ENCODE measurements at places on chromosomes 1 and 21.

GRCh38 chr1:222042120-222042519 is 300.2 kb upstream of the DUSP10 start:
- DNase-seq: no peak

DNA sequence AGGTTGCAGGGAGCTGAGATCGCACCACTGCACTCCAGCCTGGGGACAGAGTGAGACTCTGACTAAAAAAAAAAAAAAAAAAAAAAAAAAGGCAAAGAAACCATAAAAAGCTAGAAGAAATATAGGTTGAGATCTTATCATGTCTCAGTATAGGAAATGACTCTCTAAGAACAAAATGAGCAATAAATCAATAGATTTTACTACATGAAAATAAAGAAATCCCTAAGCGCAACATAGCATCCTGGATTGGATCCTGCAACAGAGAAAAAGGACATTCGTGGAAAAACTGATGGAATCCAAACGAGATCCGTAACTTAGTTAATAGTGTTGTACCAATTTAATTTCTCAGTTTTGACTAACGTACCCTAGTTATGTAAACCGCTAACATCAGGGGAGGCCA is 35.3 kb downstream of the SLC1A7 start:
- no peak for DNase-seq

GRCh38 chr1:107626073-107626796 is 338.7 kb downstream of the VAV3 start:
- no peak for DNase-seq

- no peak for DNase-seq
Measured at GRCh38 chr1:84299536-84300170, 1.9 kb upstream of the SAMD13 start.

DNA sequence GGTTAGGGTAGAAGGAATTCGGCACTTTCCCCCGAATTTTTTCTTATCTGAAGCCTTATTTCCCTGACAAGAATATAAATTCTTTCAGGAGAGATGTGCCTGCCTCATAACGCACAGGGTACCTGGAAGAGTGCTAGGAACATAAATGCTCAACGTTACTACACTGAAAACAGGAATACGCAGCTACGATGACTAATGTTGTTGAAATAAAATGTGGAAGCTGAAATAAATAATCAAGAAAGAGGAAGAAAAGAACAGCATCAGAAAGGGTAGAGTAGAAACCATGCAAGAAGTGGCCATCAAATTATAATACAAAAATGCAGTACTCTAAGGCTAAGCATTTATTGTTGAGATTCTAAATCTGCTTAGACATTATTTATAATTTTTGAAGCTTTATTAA is 33.9 kb downstream of the SLC66A1 start:
- DNase-seq: no peak

DNA sequence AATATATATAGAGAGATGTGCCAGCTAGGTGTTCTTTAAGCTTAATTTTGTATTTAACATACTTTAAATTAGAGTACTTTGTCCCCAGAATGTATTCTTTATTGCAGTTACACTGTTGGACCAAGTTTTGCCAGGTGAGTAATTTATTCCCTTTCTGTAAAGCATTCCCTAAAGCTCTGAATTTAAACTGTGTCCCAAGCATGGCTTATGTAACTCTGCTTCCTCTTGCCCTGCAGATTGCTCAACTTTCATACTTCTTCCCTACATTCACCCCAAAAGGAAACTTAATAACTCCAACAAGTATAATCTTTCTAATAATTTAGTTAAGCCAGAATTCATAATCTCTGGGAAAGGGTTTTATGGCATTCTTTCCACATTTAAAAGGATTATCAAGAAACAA is 5.6 kb downstream of the LYPLAL1 start:
- DNase-seq: no peak

DNA sequence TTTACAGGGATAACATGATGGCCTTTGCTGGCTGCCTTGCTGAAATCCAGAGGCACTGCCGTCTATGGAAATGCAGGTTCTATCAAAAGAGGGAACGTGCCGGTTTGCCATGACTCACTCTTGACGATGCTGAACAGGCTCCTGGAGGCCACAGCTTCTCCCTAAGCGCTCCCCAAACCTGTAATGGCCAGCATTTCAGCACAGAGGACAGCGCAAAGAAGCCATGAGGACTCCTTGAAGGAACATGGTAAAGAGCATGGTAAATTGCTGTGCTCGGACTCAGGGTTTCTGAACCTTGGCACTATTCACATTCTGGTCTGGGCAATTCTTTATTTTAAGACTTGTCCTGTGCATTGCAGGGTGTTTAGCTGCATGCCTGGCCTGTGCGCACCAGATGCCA is 217.5 kb downstream of the CAMTA1 start:
- DNase-seq: no peak

DNA sequence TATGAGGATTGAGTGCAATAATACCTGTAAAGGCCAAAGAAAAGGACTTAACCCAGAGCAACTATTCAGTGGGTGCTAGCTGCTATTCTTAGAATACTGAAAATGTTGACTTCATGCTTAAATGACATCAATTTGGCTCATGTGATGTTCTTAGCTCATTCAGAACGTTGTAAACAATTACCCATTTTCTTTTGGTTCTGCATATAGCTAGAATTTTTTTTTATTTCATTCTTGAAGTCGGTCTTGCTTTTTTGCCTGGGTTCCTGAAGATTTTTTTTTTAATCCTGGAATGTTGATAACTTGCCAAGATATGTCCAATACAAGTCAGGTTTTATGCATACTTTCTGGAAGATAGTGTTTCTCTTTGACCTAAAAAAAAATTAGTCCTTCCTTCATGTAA is 772.0 kb downstream of the LTN1 start:
- no peak for DNase-seq

- DNase-seq: no peak
Measured at GRCh38 chr1:235749755-235750300, 100.2 kb upstream of the GNG4 start.

DNA sequence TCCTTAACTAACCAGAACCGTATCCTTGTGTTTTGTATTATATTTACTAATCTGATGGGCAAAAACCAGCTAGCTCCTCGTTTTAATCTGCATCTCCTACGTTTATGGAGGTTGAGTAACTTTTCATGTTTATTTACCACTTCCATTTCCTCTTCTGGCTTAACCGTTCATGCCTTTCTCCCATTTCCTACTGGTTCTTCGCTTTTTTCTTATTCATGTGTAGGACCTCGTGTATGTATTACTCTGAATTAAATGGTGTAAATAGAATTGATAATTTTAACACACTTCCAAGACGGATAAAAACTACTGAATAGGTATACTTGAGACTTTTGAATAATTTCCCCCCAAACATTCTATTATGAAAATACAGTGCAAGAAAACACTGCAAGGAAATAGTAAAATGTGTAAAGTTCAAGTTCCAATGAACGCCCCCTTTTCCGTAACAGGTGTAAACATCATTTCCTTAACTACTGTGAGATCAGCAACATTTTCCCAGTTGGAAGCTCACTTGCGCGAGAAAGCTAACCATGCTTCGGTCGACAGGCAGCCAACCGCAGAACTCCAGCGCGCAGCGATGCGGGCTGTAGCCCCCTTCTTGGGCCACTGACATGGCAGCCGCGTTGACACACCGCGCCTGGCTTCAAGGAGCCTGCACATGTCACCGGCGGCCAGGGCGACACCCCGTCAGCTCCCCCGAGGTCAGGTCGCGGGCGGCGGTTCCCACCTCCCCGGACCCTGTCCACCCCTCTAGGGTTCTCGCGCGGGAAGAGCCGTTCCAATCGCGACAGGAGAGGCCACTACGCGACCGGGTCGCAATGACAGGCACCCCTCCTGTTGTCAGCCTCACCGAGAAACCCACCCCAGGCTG is 816 bp downstream of the EDEM3 start:
- peak; percentile 21 for DNase-seq

GRCh38 chr1:207004931-207005830 is 27.4 kb downstream of the C1orf116 start:
- peak; percentile 19 for DNase-seq

- DNase-seq: no peak
Measured at GRCh38 chr1:150695561-150695960, 1.4 kb downstream of the GOLPH3L start.

- DNase-seq: no peak
Measured at GRCh38 chr1:153288634-153289275, 24.0 kb downstream of the PGLYRP3 start.

GRCh38 chr1:18634276-18634675 is 3.6 kb downstream of the PAX7 start:
- DNase-seq: no peak

DNA sequence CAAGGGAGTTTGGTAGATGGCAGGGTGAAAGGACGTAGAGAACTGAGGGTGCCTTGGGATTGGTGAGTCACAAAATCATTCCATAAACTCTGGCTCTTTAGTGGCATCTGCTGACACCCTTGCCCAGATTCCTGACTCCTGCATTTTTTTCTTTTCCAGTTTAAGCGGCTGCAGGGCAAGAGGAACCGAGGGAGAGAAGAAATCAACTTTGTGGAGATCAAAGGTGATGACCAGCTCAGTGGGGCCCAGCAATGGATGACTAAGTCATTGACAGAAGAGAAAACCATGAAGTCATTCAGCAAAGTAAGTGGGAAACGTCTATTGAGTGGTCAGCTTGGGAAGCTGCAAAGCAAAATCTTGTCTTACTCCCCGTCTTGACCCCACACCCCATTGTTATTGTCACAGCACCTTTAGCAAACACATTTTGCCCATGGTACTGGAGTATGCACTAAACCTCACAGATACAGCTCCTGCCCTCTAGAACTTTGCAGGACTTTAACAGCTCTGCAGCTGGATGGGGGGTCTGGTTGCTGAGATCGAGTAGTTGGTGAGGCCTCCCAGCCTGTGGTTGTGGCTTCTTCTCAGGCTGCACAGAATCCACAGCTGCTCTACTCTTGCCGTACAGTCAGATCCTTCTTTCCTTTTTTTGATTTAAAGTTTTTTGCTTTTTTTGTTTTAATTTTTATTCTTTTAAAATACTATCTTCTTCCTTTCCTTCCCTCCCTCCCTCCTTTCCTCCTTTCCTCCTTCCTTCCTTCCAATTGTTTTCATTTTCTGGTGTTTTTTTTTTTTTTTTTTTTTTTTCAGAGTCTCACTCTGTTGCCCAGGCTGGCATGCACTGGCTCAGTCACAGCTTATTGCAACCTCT is 21.9 kb downstream of the SH2D2A start:
- DNase-seq: no peak

- DNase-seq: peak; percentile 16
Measured at GRCh38 chr21:25638660-25639550, at the start of gene JAM2. JAM2 (plus strand) TSS chr21:25639258; CDS start chr21:25639822, 564 bp downstream.

DNA sequence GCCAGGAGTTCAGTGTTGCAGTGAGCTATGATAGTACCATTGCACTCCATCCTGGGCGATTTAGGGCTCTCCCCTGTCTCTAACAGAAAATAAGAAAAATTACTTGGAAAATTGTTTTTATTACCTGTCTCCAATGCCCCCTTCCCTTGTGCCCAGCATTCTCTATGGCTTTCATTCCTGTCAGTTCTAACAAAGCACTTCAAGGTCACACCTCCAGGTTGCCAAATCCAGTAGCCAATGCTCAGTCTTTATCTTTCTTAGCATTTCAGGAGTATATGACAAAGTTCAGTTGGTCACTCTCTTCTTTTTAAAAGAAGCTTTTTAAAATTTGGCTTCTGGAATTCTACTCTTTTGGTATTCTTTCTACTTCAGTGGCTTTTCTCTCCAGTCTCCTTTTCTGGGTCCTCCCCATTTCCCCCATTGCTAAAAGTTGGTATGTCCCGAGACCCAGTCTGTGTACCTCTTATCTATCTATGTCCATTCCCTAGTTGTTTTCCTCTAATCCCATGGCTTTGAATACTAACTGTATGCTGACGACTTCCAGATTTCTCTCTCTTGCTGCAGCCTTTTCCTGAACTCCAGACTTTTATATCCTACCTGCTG is 69.9 kb downstream of the LAMC1 start:
- no peak for DNase-seq

- DNase-seq: no peak
Measured at GRCh38 chr1:161998811-161999210, 24.9 kb downstream of the OLFML2B start.

GRCh38 chr1:2928366-2929325 is 92.6 kb upstream of the ACTRT2 start:
- no peak for DNase-seq

- DNase-seq: no peak
Measured at GRCh38 chr1:206814716-206815341, 42.5 kb upstream of the IL10 start.

- no peak for DNase-seq
Measured at GRCh38 chr1:244060686-244061085, 9.6 kb downstream of the ZBTB18 start.

DNA sequence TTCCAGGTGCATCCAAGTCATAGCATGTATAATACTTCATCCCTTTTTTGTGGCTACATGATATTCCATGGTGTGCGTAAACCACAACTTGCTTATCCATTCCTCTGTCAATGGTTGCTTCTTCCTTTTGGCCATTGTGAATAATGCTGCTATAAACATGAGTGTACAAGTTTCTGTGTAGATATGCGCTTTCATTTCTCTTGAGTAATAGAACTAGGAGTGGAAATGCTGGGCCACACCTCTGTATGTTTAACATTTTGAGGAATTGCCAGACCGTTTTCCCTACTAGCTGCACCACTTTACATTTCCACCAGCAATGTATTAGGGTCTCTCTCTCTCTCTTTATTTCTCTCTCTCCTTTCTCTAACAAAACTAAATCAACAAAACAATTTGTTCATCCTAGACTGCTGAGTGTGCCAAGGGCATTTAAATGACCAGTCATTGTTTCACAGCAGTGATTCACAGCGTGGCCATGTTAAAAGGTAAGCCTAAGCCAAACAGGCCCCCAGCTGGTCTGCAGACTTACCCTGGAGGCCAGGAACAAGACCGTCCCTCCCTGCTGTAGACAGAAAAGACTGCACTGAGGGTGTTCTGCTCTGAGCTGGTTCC is 53.2 kb upstream of the LYST start:
- no peak for DNase-seq

DNA sequence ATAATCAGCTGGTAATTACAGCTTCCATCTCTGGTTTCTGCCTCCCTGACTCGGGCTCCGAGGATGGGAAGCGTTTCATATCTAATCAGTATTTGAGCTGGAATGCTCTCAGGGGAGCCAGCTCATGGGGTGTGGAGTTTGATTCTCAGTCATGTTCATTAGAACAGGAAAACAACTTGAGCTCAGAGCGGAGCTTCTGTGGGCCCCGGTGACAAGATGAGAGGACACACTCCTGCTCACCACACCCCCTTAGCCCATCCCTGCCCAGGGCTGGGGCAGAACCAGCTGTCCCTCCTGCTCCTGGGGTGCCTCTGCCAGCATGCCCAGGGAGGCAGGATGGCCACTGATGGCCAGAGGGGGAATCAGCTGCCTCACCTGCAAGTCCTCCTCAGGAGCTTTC is 726.0 kb downstream of the PTPRU start:
- no peak for DNase-seq

GRCh38 chr1:180382326-180383115 is 119.9 kb downstream of the ACBD6 start:
- DNase-seq: no peak

- DNase-seq: no peak
Measured at GRCh38 chr1:41240781-41241353, 1.2 kb downstream of the SCMH1 start.

- no peak for DNase-seq
Measured at GRCh38 chr1:192749349-192749748, 59.5 kb upstream of the RGS2 start.

All from stimulated activated CD4-positive, alpha-beta T cell treated with anti-CD3 and anti-CD28 coated beads, Interleukin-15, amount 100 ng/mL, for 48 hours (primary cell).